ENCODE measurements at places on chromosomes 5 and 9. TPM values are rescaled to one million over a fixed set of nuclear protein-coding genes. Genes with fewer than 3 reads are reported as not detected.

The LCN1 gene
- polyA plus RNA-seq: not detected

The LCN2 gene
- 5.6 TPM for polyA plus RNA-seq

The GABRA6 gene
- polyA plus RNA-seq: not detected

The LRRC19 gene
- 3.3 TPM for polyA plus RNA-seq

GRCh38 chr5:39362646-39363045 lies 1.6 kb downstream of the C9 start:
- no peak overlapping the region for H3K4me3 ChIP-seq
- no peak overlapping the region for H3K27ac ChIP-seq
- no peaks in the 10 kb centered on the region for H3K36me3 ChIP-seq
- DNase-seq: no peak
- no peaks in the 10 kb centered on the region for H3K27me3 ChIP-seq

DNA sequence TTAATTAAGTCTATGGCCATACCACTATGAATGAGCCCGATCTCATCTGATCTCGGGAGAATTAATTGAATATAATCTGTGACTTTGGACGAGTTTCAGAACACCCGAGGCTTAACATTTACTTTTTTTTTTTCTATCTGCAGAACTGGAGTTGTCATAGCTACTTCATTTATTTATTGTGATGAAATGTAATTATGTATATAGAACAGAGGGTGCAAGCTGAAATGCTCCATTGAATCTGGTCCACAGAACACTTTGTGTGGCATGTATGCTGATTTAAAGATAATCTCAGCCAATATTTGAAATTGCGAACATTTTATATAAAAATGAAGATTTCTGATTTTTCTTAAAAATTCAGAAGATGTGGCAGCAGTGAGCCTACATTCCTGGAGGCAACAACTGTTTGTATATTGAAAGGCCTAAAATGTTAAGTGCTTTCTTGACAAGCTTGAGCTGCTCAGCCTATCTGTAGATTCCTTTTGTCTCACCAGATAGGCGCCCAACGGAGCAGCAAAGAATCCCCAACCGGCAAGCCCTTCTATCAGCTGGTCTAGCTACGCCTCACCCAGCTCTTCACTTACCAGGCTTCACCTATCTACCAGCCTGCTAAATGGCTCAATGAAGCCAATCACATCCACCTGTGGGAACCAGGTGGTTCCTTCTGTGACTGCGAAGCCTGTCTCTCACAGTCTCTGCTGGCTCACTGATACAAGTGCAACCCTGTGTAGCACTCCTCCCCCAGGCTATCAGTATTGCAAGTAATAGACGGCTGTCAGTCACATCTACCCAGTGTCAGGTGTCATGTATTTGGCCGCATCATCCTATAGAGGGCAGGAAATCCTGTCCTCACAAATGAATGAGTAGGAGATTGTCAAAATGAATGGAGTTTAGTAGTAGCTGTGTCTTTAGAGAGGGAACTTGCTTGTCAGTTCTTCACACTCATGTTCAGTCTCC lies 170.6 kb upstream of the MRPS30 start:
- no peaks in the 10 kb centered on the region for H3K36me3 ChIP-seq
- DNase-seq: no peak
- H3K4me3 ChIP-seq: no peak overlapping the region
- H3K27ac ChIP-seq: no peak overlapping the region

DNA sequence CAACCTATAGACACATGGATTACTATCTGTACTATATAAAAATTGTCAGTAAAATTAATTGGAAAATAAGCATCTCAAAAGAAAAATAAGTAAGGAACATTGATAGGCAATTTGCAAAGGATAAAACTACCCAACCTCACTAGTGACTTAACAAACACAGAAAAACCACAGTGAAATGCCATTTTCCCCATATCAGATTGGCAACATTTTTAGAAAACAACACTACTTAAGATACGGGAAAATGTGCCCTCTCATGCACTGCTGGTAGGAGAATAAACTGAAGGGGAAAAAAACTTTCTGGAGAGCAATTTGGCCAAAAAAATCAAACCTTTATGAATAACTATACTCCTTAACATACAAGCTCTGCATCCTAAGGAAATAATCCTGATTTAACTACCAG lies 254.0 kb downstream of the DEPDC1B start:
- no peak for DNase-seq
- no peaks in the 10 kb centered on the region for H3K36me3 ChIP-seq
- H3K4me1 ChIP-seq: peaks cover 3% of the 10 kb centered on the region
- no peaks in the 10 kb centered on the region for H3K27me3 ChIP-seq

Measured in aorta (tissue), 5 donors.